Suprapubic skin (tissue), 4 donors: ENCODE measurements at places on chromosomes 7 and 10. TPM values are rescaled to one million over a fixed set of nuclear protein-coding genes. Genes with fewer than 3 reads are reported as not detected.
A peak's percentile ranks its signal among the peaks of the same experiment; 100 is the strongest.

Gene DPYSL4
- 1.7 TPM for total RNA-seq

Gene CFAP43
- 0.76 TPM for total RNA-seq

Gene ZNF248
- total RNA-seq = 19.4 TPM

Gene IFIT1
- 1.9 TPM for total RNA-seq

Gene KCP
- 0.17 TPM for total RNA-seq

Gene GPR146
- 24.1 TPM for total RNA-seq

Gene FKBP6
- total RNA-seq = not detected

Gene MRM2
- 15.3 TPM for total RNA-seq

DNA sequence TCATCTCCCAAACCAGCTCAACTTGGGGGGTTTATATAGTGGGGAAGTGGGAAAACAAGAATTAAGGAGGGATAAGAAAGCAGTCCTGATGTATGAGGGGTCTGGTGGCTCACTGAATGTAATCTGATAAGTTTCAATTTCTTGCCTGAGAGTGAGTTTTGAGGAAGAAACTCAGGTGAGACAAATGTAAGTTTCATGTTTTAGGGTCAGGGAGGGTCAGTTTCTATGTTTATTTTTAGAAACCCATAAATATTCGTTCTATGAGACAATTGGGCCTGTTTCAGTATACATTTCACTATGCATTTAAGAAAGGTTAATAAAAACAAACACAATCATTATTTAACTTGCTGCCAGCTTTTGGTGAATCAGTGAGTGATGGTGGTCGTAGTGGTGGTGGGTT is 128.0 kb upstream of the MBL2 start:
- no peak for DNase-seq

- DNase-seq = no peak
These were observed 76.6 kb downstream of the RBM33 start for GRCh38 chr7:155721056-155721455.

GRCh38 chr7:130208516-130208915 is 856 bp downstream of the SSMEM1 start:
- no peak for DNase-seq

- no peak for DNase-seq
These were observed 82.3 kb downstream of the CUL2 start for GRCh38 chr10:35007858-35008301.

GRCh38 chr10:52488606-52489485 is 174.8 kb downstream of the DKK1 start:
- no peak for DNase-seq

DNA sequence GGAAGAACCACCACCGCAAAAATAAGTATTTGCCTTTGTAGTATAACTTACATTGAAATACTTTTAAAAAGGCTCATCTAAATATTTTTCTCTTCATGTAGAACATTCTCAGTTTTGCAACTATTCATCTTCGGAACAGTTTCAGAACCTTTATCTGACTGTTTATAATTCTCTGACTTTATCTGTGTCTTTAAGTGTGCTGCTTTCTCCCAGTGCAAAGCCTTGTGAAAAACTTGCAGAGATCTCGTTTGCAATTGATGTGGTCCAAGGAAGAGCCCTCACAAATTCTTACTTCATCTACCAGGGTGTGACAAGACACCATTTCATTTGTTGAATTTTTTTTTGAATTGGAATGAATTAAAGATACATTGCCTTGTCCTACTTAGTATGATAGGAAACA is 186.4 kb downstream of the DKK1 start:
- DNase-seq = no peak

DNA sequence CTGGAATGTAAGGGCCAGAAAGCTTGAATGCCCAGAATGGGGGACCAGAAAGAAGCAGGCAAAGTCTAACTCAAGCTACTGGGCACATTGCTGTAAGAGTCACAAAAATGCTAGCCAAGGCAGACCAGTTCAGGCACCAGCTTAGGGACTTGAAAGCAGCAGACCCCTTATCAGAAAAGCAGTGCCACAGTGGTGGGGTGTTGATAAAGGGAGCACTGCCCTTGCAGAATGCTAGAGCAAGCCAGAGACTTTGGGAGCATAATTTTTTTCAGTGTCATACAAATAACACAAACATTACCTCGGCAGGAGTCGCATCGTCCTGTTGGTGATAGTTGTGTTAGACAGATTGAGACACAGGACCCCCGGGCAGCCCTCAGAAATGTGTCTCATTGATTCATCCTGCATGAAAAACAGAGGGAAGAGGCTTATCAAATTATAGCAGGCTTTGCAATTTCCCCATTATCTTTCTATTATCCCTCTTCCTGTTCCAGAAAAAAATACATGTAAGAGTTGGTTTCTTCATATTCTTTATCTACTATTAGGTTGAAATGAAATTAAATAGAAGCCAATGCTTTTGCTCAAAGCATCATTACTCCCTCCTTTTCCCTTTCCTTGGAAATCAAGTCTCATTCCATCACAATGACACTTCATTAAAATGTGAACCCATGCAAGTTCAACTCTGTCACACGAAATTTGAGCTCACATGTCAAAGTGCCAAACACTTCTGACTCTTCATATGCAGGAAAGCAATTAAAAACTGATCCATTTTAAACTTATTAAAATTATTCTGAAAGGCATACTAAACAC is 13.4 kb downstream of the LRRC17 start:
- no peak for DNase-seq

- DNase-seq = no peak
These were observed 7.2 kb upstream of the MBL2 start for GRCh38 chr10:52779541-52780390.

DNA sequence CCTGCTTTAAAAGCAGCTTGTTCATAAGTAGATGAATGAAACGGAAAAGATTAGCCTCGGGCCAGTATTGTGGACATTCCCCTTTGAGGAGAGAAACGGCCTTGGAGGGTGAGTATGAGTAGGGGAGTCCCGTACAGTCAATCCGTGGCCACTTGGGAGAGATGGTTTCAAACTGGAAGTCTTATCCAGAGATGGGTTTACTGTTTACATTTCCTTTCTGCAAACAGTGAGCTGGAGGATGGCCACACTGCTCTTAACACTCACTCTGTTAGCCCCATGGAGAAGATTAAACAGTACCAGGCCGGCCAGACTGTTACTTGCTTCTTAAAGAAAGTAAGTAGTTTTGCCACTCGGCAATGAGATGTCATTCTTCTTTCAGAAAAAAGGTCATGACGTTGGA is 20.3 kb downstream of the CALHM2 start:
- no peak for DNase-seq

DNA sequence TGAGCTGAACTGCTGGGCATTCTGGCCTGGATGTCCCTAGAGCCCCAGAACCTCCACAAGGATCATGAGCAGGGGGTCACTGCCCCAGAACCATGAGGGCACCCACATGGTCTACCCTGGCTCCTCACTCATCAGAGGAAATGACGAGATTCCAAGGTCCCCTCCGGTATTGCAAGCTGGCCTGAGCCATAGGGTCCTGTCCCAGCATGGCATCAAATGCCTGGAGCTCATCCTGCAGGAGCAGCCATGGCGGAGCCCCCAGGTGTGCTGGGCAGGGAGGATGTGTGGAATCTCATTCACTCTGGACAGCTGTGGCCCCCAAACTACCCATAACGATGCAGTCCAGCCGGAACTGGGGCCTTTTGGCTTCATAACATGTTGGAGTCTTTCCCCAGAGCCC is 66.6 kb upstream of the ANTXRL start:
- DNase-seq = peak; percentile 72
